Ureter (tissue), 1 donor: ENCODE measurements at places on chromosomes 13 and 19. TPM values are rescaled to one million over a fixed set of nuclear protein-coding genes. Genes with fewer than 3 reads are reported as not detected.

Gene ZNF132
- total RNA-seq = 8.0 TPM

Gene IRF2BP1
- total RNA-seq = 22.0 TPM

DNA sequence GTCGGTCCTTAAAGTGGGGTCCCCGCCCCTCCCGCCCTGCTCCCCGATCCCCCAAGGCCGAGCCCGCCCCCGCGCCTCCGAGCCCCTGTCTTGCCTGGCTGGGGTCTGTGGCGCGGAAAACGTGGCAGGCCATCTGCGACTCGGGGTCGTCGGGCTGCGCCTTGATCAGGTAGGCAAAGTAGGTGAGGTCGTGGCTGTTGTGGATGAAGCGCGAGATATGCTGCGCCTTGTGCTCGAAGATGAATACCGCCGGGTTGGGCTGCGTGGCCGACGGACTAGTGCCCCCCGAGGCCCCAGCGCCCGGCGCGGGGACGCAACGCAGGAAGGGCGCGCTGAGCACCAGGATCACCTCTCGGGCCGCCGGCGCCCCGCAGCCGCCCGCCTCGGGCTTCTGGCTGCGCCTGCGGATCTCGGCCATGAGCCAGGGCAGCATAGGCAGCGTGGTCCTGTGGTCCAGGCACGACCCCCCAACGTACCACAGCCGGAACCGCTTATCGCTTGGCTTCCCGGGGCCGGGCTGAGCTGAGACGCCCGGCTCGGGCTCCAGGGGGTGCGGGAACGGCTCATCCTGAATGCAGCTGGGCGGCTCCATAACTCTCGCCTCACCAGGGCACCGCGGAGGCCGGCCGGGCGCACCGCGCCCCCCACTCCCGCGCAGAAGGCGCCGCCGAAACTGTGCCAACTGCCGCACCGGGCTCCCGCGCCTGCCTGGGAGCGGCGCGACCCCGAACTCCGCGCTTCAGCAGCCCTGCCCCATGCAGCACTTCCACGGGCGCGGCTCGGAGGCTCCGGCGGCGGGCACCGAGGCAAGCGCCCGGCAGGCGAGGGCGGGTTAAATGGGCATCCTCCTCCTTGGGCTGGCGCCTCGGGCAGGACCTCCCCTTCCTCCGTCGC is 546 bp downstream of the TBC1D4 start:
- peak; percentile 45 for DNase-seq

Gene TNFSF9
- total RNA-seq = 0.75 TPM

Gene IL12RB1
- total RNA-seq = 1.6 TPM

DNA sequence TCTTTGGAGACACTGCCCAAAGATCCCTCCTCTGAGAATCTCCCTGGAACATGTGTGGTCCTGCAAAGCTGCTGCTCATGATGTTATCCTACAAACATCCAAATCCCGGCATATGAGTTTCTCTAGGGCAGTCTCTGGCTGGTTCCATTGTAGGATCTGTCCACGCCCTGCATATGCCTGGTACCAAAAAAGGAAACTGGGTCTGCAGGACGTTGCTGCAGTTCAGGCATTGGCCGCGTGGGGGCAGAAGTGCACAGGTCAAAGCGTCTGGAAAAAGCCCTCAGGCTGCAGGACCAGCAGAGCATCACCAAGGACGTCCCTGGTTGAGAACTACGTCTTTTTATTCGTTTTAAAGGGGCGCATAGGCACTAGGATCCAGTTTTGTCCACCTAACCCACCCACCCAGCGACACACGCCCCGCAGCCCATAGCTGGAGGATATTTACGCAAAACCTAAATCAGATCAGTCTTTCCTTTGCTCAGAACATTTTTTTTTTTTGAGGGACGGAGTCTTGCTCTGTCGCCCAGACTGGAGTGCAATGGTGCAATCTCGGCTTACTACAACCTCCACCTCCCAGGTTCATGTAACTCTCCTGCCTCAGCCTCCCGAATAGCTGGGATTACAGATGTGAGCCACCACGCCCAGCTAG is 12.9 kb upstream of the ZNF564 start:
- peak; percentile 93 for DNase-seq

DNA sequence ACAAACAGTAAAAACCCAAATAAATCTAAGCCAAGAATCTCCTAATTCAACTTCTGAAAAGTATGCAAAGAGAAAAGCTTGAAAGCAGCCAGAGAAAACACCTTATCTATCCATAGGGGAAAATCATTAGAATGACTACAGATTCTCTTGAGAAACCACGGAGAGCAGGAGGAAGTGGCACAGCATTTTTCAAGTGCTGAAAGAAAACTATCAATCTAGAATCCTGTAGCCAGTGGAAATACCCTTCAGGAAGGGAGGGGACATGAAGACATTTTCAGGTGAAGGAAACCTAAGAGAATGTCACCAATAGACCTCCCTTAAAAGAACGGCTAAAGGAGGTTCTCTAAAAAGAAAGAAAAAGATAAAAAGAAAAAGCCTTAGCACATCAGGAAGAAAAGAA is 66.2 kb upstream of the XPO4 start:
- no peak for DNase-seq

DNA sequence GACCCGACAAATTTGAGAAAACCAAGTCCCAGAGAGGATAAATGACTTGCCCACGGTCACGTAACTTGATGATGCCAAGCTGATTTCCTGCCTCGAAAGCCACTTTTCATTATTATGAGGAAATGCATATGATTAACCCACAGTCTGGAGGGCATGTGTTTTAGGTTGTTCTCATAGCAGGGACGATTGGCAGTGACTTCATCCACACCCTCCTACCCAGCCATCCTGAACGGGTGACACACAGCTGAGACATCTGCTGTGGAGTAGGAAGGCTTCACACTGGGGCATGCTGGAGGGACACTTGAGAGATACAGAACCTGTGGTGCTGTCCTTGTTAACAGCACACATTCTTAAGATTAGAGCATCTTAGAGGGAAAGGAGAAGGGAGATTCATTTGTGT is 65.4 kb upstream of the WDFY2 start:
- no peak for DNase-seq

Gene TMPRSS9
- total RNA-seq = not detected

GRCh38 chr13:41854758-41855157 is 106.2 kb downstream of the VWA8 start:
- DNase-seq = no peak

DNA sequence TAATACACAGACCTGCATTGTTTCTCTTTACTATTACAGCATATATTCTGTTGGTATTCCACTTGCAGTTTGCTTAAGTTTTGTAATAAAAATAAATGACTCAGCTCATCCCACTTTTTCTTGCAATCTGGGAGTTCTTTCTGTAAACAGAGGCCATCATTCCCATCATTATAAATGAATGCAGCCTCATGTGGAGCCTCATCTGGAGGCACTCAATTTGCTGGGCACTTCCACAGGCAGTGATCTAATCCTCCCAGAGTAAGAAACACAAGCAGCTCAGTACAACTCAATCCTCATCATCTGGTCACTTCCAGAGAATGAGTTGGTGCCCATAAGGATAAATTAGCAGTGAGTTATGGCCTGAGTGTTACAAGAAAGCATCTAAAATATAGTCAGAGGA is 2801.9 kb downstream of the PCDH9 start:
- no peak for DNase-seq

Gene HOOK2
- total RNA-seq = 79.0 TPM
